ENCODE measurements at places on chromosomes 13 and 19.

GRCh38 chr19:1917146-1917545 lies 11.9 kb downstream of the ADAT3 start:
- DNase-seq, result no peak
- H3K27ac ChIP-seq, result no peak overlapping the region
- H3K27me3 ChIP-seq, result no peaks in the 10 kb centered on the region

DNA sequence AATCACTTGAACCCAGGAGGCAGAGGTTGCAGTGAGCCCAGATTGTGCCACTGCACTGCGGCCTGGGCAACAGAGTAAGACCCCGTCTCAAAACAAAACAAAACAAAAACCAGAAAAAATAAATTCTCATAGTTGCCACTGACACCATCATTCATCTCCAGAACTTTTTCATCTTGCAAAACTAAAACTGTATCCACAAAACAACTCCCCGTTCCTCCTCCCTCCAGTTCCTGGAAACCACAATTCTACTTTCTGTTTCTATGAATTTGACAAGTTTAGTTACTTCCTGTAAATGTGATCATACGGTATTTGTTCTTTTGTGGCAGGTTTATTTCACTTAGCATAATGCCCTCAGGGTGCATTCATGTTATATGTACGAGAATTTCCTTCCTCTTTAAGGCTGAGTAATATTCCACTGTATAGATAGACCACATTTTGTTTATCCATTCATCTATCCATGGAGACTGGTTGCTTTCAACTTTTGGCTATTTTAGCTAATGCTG lies 13.2 kb upstream of the ADGRE5 start:
- H3K36me3 ChIP-seq, result no peaks in the 10 kb centered on the region
- no peak for DNase-seq
- no peaks in the 10 kb centered on the region for H3K27me3 ChIP-seq
- H3K4me1 ChIP-seq, result peaks cover 19% of the 10 kb centered on the region

DNA sequence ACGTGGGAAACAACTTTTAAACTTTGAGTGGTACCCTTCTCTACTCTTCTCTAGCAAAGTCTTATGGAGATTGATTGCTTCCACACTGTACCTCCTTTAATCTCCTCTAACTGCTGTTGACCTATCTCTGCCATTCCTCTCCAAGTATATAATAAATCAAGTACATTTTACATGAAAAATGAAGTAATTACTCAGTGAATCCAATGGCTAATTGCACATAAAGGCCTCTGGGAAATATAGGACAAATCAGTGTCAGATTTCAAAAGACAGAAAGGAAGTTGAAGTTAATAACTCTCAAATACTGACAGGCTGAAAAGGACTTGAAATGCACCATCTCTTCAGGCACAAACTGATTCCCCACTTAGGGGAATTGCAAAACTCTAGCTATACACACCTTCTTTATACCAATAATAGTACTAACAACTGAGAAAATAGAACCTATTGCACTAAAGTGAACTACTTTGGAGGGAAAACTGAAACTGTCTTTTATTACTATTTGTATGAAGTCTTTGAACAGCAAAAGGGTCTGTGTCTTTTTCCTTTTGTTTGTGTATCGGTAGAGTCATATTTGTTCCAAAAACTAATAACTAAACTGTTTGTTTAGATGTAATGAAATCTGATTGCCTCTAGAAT lies 701.1 kb downstream of the PCDH9 start:
- no peak overlapping the region for H3K27ac ChIP-seq
- DNase-seq, result no peak
- peaks cover 2% of the 10 kb centered on the region for H3K36me3 ChIP-seq
- no peak overlapping the region for H3K4me3 ChIP-seq
- peaks cover 70% of the 10 kb centered on the region for H3K27me3 ChIP-seq

GRCh38 chr19:29596885-29597525 lies 9.1 kb upstream of the POP4 start:
- H3K36me3 ChIP-seq, result no peaks in the 10 kb centered on the region
- H3K4me1 ChIP-seq, result no peaks in the 10 kb centered on the region

- peaks cover 43% of the 10 kb centered on the region for H3K27me3 ChIP-seq
- peak overlapping the region; percentile 26 for H3K27ac ChIP-seq
- H3K4me3 ChIP-seq, result peak overlapping the region; percentile 84
- DNase-seq, result no peak
- peaks cover 24% of the 10 kb centered on the region for H3K4me1 ChIP-seq
These were observed 3.8 kb downstream of the KCTD12 start for GRCh38 chr13:76882431-76882830.

Measured in mesothelial cell of epicardium (in vitro differentiated cells).